ENCODE measurements at places on chromosomes 7 and 10.
A peak's percentile ranks its signal among the peaks of the same experiment; 100 is the strongest.

DNA sequence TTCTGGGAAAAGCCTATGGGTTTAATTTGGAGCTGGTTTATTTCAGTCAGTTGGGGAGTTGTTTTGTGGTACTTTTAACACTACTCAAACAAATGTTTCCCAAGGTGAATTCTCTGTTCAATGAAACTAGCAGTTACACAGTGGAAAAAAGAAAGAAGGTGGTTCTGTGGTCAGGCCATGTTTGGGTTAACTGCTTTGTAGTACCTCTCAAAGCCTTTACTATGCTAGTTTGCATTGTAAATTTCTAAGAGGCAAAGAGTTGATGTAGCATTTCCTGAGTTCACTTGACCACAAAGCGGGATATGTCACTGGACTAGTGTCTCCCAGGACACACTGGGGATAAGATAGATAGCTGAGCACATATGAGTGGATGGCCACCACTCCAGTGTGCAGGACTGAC is 145.4 kb downstream of the KIF20B start:
- no peak for DNase-seq

DNA sequence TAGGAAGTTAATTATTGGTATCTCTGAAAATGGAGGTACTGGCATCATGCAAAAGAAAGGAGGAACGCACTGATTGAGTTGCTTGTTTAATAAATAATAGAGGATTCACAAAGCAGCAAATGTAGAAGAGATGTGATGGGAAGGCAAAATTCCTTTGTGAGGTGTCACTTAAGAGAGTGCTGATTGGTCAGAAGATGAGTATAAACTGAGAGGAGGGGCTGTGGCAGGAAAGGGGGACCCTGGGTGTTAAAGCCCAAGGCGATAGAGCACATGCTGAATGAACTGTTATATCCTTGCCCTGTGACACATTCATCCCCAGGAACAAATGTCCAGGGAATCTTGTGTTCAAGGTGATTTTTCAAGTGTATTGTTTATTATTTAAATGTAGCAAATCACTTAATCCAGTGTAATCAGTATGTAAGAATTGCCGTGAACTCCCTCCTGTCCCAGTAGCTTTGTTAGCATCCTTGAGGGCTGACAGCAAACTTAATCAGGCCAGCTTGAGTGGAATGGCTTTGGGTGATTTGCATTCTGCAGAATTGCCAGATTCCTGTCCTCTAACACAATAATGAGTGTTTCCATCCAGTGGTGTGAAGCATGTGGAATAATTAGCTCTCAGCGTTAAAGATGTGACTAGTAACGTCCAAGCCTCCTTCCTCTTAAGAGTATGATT is 111.9 kb downstream of the CHN2 start:
- no peak for DNase-seq

DNA sequence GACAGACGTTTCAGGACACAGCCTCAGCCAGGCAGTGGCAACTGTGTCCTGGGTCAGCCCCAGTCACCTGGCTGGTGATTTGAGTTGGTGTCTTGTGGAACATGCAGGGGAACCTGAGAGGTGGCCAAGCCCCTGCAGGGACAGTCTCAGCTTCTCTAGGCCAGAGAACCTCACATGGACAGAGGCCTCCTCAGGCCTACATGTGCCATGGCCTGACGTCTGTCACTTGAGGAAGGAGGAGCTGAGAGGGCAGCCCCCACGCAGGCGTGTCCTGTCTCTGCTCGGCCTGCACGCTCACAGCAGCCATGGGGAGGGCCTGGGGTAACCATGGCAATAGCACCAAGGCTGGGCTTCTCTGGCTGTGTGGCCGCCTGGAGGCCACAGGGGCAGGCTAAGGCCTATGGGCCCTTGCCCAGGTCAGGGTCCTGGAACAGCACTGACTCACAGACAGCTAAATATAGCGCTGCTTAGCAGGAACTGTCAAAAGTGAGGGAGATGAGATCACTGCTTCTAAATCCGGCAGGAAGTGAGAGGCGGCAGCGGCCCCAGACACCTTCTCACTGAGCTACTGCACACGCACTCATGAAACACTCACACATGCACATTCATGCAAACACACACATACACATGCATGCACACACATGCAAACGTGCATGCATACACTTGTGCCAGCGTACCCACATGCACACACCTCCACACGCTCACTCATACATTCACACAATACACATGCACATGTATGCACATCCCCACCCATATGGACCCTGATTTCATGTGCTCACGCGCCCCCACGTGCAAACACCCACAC is 57.0 kb downstream of the YKT6 start:
- peak; percentile 45 for DNase-seq

- no peak for DNase-seq
Observed at GRCh38 chr7:127114742-127115265, 137.9 kb downstream of the GRM8 start.

DNA sequence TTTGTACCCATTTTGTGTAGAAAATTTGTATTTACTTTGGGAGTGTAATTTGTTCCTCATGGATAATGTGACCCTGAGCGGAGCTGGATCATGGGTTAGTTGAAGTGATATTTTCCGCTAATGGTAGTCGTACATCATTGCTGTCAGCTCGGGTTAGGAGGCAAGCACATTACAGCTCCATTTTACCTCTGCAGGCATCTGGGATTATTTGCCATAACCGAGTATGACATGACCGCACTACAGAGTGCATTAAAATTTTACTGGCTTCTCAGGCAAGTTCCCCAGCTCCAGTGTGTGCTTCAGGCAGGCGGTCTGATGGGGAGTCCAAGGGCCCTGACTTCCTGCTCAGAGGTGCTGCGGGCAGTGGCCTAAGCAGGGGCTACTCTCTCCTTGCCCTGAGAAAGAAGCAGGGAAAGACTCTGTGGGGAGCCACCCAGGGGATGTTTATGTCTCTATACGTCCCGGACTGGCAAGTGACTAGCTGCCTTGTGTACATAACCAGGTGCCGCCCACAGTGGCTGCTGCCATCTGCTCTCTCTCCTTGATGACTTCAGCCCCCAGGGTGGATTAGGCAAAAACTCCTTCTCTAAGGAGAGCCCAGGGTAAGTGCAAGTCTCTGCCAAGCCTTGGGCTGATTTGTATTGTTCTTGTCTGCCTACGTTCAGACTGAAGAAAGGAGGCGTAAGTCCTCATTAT is 685.3 kb upstream of the GALNT17 start:
- no peak for DNase-seq

- no peak for DNase-seq
Observed at GRCh38 chr7:128448751-128449302, 6.9 kb upstream of the HILPDA start.

- DNase-seq, result no peak
Observed at GRCh38 chr7:137304624-137305235, 38.8 kb downstream of the PTN start.

DNA sequence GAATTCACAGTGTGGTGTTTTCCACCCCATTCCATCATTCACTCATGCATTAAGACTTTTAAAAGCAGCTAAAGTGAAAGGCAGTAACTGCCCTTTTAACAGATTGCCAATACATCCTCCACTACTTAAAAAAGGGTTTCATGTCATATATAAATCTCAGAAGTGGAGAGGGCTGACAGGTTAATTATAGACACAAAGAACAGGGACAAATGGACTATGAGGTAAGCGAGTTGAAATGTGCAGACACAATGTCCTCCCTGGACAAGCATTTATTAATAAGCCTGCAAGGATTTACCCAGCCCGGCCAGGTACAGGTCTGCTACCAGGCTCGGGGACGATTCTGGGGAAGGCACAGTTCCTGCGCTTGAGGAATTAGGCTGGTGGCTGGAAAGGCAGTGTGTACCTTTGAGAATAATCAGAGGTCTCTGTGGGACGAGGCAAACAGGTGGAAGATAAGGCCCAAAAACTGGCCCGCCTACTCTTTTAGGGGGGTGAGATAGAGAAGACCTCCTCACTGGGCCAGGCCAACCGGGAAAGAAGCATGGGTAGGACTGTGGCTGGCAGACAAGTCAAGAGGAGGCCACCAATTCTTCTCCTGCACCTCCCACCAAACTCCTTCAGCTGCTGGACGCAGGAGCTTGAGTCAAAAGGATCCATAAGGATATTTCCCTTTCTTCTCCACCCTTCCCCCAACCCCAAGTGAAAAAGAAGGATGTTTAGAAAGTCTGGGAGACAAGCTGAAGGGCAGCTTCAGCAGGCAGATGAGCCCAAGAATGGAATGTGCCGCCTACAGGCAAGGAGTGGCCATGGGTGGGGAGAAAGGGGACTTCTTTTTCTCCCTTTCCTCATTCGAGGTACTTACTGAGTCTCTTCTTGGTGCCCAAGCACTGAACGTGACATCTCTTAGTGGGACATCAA is 1.5 kb downstream of the PDLIM1 start:
- DNase-seq, result no peak

GRCh38 chr10:297567-297966 is 162.3 kb downstream of the ZMYND11 start:
- no peak for DNase-seq

- no peak for DNase-seq
Observed at GRCh38 chr10:74738052-74738451, 88.3 kb upstream of the KAT6B start.

GRCh38 chr7:17046666-17047065 is 164.9 kb upstream of the AGR3 start:
- DNase-seq, result no peak

GRCh38 chr10:13690281-13690825 is 103.6 kb downstream of the PRPF18 start:
- DNase-seq, result no peak

DNA sequence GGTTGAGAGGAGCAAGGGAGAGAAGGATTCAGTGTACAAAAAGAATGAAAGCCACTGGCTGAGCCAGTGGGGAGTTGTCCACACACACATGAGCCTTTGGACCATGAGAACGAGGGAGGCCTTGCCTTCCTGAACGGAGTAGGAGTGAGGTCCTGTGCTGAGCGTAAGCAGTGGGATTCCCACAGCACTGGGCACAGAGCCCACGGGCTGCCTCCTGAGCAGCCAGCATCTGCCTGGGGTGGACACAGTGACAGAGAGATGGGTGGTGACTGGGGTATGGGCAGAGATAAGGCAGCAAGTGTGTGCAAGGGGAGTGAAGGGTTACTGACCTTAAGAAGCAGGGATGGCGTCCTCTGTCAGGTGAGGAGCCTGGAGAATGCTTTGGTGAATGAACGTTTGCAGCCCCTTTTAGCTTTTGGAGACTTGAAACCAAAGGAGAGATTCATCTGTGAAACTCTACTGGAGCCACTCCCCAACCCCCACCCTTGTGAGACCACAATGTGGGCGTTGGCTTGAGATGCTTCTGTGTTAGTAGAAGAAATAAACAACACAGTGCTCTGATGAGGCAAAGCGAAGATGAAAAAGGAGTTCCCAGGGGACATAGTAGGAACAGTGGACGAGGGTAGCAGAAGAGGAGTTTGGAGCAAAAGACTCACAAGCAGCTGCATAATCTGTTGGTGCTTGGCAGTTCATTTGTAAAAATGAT is 56.5 kb downstream of the FIGNL1 start:
- DNase-seq, result peak; percentile 59

DNA sequence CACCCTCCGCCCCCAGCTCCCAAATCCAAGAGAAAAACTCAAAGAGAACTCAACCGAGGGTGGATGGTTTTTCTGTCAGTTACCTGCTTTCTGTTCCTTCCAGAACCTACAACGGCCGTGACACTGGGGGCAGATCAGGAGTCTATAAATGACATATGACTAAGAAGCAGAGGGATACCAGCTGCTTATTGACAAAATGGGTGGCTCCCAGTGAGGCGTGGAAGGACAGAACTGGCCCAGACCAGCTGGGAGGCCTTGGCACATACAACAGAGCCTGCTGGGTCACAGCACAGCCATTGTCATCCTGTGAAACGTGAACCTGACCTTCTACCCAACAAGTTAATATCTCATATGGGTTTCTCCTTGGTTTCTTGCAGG is 84.3 kb upstream of the ADRB1 start:
- no peak for DNase-seq

DNA sequence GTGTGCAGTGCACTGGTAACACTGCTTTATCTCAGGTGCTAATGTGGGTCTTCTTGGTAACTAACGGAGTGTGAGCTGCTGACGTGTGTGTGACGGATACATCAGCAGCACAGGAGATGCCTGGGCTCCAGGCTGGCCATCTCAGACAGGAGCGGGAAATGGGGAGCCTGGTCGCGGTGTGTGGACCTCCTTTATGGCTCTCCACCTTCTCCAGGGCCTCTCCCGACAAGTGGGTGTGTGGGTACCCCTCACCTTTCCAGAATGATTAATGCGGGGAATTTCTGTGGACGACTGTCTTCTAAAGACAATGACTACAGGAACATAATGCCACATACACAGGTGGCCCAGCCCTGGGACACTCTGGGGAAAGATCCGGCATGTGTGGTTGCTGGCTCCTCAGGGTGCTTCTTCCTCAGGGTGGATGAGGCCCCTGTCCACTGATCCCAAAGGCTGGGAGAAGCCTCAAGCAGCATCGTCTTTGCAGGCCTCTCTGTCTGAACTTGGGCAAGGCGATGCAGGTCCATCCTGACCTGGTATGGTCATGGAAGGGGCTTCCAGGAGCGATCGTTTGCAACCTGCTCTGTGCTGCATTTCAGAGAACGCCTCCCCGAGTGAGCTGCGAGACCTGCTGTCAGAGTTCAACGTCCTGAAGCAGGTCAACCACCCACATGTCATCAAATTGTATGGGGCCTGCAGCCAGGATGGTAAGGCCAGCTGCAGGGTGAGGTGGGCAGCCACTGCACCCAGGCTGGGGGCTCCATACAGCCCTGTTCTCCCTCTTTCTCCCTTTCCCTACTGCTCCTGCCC is 20.3 kb upstream of the CSGALNACT2 start:
- no peak for DNase-seq

DNA sequence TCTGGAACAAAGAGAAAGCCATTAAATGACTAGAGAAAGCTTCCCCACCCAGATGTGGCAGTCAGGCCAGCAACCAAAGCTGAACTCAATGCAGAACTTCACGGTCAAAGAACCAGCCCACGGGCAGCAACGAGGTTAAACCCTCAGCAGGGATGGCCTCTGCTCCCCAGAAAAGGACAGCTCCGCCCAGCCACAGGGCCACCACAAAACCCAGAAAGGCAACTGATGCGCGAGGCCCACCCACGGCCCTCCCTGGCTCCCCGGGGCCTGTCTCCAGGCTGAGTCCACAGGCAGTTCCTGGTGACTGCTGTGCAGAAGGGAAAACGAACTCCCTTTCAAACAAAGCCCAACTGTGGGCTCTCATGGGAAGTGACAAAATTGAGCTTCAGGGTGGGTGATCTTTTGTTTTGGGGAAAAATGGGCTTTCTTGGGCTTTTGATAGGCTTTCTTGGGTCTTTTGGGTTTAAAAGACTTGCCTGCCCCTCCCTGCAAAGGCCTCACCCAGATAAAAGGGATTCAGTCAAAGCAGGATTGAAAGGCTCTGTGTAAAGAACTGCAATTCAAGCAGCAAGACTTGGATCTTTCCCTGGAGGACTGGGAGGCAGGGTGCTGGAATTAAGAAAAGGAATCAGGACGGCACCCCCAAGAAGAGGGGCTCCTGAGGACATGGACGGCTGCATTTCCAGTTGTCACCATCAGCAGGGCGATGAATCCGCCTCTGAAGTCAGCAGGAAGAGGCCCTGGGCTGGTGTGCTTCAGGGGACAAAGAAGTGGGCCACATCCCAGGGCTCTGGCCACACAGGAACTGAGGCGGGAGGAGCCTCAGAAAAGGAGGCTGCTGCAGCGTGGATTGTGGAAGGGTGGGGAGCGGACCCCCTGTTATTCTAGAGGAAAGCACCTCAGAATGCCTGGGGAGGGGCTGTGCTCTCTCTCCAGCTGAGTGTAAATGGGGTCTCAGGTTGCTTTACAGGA is 209.9 kb downstream of the USP6NL start:
- DNase-seq, result peak; percentile 11
